Right lobe of liver (tissue), 6 donors: ENCODE measurements at places on chromosomes 5 and 9. TPM values are rescaled to one million over a fixed set of nuclear protein-coding genes. Genes with fewer than 3 reads are reported as not detected.

GAS1 gene
- total RNA-seq: 1.6 TPM

DNAJC25 gene
- total RNA-seq: 32.8 TPM

ZBED3 gene
- total RNA-seq: 3.6 TPM

HRH2 gene
- 0.39 TPM for total RNA-seq

INSL6 gene
- not detected for total RNA-seq
